ENCODE measurements at places on chromosomes 6 and 20.

- DNase-seq: no peak
Measured at GRCh38 chr20:32019156-32019510, 8.9 kb downstream of the CCM2L start.

DNA sequence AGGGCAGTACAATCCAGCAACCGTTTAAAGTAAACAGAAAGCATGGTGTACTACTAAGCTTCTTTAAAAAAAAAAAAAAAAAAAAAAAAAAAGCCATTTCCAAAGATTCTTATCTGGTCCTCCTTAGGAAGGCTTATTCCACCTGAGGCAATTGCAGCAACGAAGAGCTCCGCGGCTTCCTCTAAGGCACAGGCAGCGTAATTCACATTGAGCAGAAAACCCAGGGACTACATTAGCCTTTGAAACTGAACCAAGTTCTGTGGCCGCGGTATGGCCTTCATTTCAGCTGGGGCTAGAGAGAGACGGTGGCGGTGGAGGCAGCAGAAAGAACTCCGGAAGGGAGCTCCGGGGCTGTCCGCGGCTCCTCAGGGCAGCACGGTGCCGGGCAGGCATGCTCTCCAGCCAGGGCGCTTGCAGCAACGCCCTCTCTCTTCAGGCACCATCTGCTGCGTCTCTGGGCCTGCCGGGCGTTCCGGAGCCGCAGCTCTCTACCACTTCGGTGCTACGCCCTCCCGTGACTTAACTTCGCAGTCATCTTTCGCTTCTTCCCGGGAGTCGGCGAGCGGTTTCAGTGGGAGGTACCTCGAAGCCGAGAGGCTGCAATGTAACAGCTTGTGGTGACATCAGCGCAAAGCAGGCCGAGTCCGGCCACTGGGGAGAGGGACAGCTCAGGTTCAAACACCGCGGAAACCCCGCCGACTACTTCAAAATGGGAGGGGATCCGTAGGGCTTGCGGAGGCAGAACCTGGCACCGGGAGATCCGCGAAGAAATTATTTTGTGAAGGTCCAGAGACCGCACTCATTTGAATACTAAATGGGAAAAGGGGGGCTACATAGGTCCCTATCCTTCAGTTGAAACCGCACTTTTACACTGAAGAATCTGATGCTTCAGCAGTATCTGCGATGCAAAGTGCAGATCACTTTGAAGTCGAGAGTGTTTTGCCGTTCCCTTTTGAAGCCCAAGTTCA is 100.0 kb downstream of the DST start:
- DNase-seq: peak; percentile 91

DNA sequence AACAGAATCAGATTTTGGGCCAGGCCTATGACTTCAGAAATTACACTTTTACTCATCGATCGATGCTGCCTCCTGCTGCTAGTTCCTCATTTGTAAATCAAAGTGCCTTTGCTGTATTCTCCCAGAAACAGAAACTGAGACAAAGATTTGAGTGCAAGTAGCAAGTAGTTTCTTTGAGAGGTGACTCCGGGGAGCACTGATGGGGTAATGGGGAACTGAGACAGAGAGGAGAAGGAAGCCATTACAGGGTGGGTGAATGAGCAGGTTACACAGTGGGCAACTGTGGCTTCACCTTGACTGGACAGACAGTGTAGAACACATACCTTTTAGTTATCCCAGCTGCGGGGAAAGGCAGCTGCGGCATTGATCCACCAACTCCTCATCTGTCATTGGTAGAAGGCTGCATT is 9.7 kb upstream of the CD40 start:
- no peak for DNase-seq

- DNase-seq: no peak
Measured at GRCh38 chr20:37457921-37458320, 63.1 kb upstream of the NNAT start.

GRCh38 chr6:157521362-157522335 is 140.7 kb downstream of the ZDHHC14 start:
- no peak for DNase-seq

GRCh38 chr6:90715093-90715655 is 128.3 kb upstream of the MAP3K7 start:
- DNase-seq: no peak

DNA sequence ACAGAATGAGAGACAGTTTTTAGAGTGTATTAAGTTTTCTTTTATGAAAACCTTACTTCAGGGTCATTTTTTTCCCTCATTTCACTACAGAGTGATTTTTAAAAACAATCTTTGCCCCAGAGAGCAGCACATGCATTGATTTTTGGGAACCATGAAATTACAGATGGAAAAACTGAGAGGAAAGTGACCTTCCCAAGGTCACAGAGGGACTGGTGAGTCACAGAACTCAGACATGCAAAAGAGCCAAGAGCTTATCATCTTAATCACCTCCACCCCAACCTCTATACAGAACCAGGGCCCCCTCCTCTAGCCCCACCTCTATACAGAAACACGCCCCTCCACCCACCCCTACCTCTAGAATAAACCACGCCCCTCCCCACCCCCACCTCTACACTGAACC is 10.7 kb downstream of the PXMP4 start:
- no peak for DNase-seq

GRCh38 chr20:4151991-4152695 is 136.8 kb upstream of the RNF24 start:
- no peak for DNase-seq

DNA sequence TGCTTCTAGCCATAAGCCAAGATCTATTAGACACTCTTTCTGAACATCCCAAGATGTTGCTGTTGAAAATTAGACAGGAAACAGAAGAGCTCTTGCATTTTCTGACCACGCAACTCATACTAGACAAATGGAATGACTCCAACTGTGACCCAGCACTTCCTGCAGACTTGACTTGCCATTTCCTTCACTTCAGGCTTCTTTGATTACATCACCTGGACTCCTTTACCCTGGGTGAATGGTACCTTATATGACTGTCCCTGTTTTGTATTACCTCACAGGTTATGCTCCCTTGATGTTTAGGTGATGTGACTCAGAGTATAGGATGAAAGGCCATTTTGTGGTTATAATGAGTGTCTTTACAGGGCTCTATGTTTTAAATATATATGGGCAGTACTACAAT is 236.1 kb downstream of the BMP2 start:
- DNase-seq: no peak

GRCh38 chr6:105646391-105646867 is 243.5 kb upstream of the PREP start:
- DNase-seq: no peak

GRCh38 chr20:43955750-43956191 is 41.1 kb downstream of the TOX2 start:
- DNase-seq: no peak

- DNase-seq: no peak
Measured at GRCh38 chr6:73695619-73696421, at the start of gene CD109. TSS of gene CD109 (plus strand) at chr6:73696203. CDS start at chr6:73696216, 13 bp downstream.

GRCh38 chr6:71489736-71490135 is 201.1 kb downstream of the OGFRL1 start:
- DNase-seq: no peak

GRCh38 chr20:31605902-31606803 is 1.1 kb downstream of the ID1 start:
- no peak for DNase-seq

GRCh38 chr6:105184921-105185320 is 5.1 kb upstream of the POPDC3 start:
- DNase-seq: no peak

GRCh38 chr20:35975576-35976373 is 7.4 kb downstream of the CNBD2 start:
- DNase-seq: no peak

DNA sequence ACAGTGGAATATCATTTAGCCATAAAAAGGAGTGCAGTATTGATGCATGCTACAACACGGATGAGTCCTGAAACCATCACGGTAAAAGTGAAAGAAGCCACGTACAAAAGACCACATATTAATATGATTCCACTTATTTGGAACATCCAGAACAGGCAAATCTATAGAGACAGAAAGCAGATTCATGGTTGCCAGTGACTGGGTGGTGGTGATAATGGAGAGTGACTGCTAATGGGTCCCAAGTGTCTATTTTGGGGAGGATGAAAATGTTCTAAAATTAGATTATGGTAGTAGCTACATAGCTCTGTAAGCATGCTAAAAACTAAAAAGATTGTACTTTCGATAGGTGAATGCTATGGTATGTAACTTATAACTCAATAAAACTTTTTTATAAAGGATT is 18.4 kb upstream of the CCND3 start:
- DNase-seq: no peak

DNA sequence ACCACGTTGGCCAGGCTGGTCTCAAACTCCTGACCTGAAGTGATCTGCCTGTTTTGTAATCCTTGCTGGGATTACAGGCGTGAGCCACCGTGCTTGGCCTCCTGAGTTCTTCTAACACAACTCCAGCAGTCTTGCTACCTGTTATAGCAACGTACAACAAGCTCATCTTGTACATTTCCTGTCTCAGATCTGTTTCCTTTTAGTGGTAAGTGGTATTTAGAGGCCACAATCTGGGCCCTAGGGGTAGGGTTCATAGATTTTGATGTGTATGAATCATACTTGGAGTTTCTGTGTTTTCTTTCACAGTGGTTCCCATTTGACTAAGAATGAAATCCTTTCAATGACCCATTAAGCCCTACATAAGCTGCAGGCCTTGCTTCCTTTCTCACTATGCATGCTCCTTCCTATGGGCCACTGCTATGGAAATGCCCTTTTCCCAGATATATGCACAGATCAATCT is 27.1 kb upstream of the SYNCRIP start:
- no peak for DNase-seq

- no peak for DNase-seq
Measured at GRCh38 chr6:18681832-18682503, 294.8 kb downstream of the RNF144B start.

DNA sequence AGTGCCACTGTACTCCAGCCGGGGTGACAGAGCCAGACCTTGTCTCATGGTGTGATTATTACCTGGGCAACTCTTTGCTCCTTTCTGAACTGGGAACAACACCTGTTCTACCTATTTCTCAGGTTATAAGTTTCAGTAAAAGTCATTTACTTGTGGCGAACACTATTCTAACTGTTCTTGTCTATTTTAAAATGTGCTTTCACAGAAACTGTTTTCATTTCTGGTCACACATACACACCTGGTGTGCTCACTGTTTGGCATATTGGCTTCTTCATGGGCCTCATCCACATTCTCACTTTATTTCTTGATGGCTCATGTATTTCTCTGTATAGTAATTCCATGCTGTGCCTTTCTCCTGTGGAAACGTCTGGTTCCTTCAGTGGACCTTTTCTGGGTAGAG is 30.5 kb upstream of the XRN2 start:
- DNase-seq: no peak

GRCh38 chr6:10413850-10414738 is 780 bp downstream of the TFAP2A start:
- DNase-seq: no peak

DNA sequence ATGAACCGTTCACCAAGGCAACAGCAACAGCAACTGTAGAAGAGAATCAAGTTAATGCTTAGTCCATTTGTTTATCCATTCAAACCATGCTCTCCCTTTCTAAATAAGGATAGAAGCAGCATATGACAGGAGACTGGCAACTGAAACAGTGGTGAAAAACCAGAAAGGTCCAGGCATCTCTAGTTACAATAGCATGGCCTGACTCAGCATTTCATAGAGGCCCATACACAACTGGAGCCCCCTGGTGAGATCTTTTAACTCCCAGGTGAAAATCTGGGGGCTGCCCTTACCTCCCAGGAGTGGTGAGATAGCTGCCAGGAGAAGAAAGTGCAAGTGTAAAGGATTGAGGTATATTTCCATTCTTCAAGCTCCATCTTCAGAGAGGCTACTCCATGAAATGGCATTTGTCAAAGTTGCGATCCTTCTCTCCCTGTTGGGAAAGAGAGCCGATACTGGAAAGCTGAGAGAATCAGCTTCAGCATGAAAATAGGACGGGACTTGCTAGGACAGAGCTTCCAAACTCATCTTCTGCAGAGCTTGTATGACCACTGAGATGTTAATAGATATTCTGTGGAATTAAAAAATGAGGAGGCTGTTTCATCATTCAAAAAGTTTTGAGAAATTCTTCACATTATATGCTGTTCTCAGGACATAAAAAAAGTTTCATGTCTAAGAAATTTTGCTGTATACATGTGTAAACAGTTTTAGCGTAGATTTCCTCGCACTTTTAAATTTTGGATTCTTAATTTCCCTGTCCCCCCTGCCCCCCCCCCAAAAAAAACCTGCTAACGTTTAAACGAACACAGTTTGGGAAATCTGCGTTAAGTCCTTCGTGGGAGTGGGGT is 10.9 kb upstream of the SLC2A12 start:
- no peak for DNase-seq

DNA sequence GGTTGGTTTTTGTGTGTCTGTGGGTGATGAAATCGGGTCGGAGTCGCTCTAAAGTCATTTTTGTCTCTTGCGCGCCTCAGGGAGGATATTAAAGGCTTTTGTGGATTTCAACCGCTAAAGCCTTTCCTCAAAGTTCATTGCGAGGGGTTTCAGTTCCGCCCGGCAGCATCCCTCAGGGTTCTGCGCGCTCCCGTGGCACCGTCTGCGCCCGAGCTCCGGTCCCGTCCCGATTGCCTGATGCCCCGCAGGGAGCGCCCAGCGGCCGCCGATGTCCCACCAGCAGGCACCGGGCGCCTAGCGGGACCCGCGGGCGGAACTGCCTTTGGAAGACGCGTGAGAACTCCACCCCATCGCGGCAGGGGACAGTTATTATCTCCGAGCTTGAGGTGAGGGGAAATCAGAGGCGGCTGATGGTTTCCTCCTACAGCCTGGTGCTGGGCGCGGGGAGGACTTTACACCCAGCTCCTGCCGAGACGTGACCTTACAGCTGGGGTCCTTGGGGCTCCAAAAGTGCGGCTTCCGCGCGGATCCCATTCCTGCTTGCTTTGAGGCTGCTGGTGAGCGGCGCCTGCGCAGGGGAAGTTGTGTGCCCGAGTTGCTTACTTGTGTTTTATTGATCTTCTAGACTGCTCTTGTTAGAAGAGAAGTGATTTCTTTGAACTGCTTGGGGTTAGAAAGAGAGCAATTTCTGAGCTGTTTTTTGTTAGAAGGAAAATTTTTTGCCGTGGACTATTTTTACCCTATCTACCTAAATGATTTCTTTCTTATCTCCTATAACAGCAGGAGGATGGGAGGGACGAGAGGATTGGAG is 27.1 kb downstream of the ULBP1 start:
- peak; percentile 40 for DNase-seq

DNA sequence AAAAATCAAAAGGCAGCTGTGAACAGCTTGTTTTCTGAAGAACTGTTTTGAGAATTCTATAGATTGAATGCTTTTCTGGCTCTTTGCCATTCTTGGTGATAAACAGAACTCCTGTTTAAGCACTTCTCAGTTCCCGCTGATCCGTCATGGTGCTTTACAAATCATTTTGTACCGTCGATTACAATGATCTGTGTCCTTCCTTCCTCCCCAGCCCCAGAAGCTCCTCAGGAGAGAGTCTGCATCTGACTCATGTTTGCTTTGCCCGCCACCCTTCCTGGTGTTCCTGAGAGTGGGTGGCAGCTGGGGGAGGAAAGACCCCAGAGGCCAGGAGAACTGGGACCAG is 538.6 kb upstream of the MARCKS start:
- no peak for DNase-seq

Data from left lobe of liver (tissue), 2 donors.